ENCODE measurements at places on chromosomes 7 and 10. TPM values are rescaled to one million over a fixed set of nuclear protein-coding genes. Genes with fewer than 3 reads are reported as not detected.

DNA sequence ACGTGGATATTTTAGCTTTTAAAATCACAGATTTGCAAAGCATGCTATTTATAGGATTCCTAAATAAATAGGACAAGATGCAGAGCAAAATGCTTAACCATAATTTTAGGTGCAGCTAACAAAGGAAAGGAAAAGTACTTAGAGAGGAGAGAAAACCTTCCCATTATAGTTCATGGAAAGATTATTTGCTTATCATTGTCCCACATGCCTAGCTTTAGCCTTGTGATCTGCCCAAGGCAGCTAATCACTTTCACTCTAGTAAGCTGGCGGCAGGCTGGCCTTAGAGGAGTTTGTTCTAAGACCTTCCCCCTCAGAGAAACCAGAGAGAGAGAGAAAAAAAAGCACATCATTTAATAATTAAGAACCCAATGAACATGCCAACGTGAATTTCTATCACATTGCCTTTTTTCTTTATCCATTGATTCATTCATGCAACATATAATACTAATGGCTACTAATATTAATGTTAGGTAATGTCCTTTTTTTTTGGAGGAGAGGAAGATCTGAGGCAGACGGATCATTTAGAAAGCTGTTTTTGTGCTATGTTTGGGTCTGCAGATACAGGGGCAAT lies 274.6 kb downstream of the ARL4A start:
- peak; percentile 51 for DNase-seq

DNA sequence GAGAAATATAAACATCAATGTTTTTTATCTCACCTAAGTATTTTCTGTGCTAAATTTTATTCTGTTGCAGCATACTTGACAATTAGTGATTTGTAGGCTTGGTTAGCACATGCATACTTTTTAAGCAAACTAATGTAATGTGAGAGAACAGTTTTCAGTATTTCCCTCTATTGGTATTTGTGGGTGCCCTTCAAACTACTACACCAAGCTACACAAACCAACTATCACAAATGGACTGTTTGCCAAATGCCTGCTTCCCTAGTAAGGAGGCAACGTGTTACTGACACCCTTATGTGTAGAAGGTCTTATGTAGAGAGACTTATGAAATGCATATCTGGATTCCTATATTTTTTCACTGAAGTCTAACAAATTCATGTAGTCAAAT lies 98.4 kb upstream of the FZD1 start:
- DNase-seq, result no peak

DNA sequence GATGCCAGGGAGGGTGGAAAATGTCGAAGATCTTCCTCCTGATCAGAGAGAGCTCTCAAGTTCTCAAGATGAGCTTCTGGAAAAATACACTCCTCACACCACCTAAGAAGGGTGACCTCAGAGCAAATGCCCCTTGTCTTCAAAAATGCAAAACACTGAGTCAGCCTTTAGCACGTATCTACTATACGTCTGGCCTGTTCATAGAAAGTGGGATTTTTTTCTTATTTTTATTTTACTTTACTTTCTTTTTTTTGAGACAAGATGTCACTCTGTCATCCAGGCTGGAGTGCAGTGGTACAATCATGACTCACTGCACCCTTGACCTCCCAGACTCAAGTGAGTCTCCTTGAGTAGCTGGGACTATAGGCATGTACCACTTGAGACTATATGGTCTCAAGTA lies 57.1 kb downstream of the AFAP1L2 start:
- DNase-seq, result no peak

Gene RPEL1
- not detected for total RNA-seq

Gene MET
- 0.88 TPM for total RNA-seq
